ENCODE measurements at places on chromosomes 16 and 17. TPM values are rescaled to one million over a fixed set of nuclear protein-coding genes. Genes with fewer than 3 reads are reported as not detected.

Gene KRT16
- not detected for total RNA-seq

- no peak overlapping the region for H3K27ac ChIP-seq
- H3K4me1 ChIP-seq = peaks cover 5% of the 10 kb centered on the region
- no peak for DNase-seq
- peaks cover 1% of the 10 kb centered on the region for H3K27me3 ChIP-seq
- no peaks in the 10 kb centered on the region for H3K36me3 ChIP-seq
- H3K4me3 ChIP-seq = no peak overlapping the region
These were observed 13.1 kb downstream of the BCAR1 start for GRCh38 chr16:75238132-75238852.

DNA sequence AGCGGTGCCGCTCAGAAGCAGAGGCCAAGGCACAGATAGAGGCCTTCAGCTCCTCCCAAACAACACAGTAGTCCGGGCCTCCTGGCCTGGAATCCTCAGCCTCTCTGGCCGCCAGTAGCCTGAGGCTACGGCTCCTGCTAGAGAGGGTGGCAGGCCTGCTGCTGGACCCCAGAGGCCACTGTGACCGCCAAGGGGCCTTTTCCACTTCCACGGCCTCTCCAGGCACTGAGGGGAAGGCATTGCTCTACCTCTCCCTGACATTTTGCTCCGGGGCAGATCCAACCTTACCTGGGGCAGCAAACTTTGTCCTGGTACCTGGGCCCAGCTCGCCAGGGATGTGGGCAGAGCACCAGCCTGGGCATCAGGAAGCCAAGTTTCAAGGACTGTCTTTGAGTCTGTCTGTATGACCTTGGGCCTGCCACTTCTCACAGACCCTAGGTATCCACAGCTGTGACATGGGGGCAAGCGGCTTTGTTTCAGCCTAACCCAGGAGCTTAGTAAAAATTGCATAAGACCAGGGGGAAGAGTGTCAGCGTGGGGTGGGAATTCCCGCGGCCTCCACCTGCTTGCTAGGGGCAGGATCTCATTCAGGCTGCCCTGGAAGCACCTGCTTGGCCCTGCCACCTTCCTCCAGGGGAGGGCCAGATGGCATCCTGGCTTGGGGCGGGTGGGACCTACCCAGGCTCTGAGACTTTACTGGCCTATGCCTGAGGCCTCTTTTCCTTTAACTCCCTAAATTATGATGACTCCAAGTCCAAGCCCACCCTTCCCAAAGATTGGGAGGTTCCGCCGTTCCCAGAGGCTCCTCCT, 33.2 kb downstream of the ADGRG5 start:
- H3K27me3 ChIP-seq = no peaks in the 10 kb centered on the region
- no peaks in the 10 kb centered on the region for H3K36me3 ChIP-seq
- peaks cover 48% of the 10 kb centered on the region for H3K4me1 ChIP-seq
- no peak overlapping the region for H3K27ac ChIP-seq
- no peak for DNase-seq
- no peak overlapping the region for H3K4me3 ChIP-seq

Gene SEZ6L2
- 0.11 TPM for total RNA-seq
